ENCODE measurements at places on chromosomes 1 and 21.

DNA sequence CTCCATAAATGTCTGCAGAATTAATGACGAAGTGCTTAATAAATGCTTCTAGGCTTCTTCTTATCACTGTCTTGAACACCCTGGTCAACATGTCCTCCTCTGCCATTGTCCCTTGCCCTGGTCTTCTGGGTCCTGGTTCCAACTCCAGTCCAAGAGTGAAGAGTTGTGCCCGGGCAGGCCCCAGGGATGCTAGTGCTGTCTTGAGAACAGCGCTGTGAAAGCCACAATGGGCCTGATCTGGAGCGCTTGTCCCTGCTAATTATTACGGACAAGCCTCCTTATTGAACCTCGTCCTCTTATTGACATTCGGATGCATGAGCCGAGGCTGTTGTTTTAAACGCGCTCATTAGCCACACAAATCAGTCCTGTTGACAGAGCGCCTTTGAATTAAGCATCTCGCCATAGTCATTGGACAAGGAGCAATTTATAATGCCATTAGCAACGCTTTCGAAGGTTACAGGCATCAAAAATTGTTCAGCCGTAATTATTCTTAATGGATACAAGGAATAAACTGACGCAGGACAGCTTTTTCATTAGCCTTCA lies 211.6 kb upstream of the POU3F1 start:
- H3K27ac ChIP-seq = no peak overlapping the region
- H3K4me3 ChIP-seq = no peak overlapping the region
- H3K36me3 ChIP-seq = no peaks in the 10 kb centered on the region

DNA sequence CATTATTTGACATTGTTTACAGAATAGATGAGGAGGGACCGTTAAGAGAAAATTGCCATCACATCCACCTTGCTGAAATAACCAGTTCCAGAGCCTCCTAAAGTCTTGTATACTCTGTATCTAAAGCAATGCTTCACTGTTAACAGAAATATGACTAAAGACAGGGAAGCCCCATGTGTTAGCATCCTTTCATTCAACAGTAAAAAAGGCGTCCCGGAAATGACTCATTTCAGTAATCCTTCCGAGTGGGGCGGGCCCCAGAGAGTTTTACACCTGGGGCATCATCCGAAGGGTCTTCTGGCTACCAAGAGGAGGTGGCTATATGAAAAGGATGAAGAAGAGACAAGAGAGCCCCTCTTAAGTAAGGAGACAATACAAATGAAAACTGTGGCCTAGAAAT lies 227.2 kb downstream of the SLC45A1 start:
- no peak overlapping the region for H3K4me3 ChIP-seq
- no peaks in the 10 kb centered on the region for H3K36me3 ChIP-seq
- no peaks in the 10 kb centered on the region for H3K27me3 ChIP-seq
- peaks cover 22% of the 10 kb centered on the region for H3K4me1 ChIP-seq
- DNase-seq = no peak

DNA sequence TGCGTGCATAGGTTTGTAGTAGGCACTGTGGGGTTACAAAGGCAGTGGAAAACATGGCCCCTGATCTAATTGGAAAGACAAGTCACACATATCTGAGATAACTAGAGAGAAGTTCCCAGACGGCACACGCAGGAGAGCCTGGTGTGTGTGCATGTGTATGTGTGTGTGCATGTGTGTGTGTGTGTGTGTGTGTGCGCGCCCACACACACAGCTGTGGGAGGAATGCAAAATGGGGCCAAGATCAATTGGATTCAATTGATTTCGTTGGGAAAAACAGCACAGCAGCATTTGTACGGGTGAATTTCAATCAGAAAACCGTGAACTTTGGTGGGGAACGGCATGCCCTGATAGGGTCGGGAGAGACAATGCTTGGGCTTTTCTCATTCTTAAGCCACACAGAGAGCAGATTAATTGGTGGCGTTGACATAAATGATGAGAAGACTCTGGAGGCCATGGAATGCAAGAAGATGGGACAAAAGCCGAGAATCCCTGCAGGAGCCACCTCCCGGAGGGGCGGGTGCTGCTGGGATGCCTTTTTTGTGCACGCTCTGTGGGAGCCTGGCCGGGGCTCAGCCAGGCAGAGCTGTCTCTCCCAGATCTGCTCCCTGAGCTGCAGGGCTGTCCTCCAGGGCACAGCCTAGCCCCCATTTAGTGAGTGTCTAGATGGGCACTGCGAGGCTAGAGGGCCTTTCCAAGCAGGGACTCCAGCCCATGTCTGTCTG lies 322.0 kb downstream of the CAMTA1 start:
- DNase-seq = no peak
- no peaks in the 10 kb centered on the region for H3K36me3 ChIP-seq
- H3K27ac ChIP-seq = no peak overlapping the region
- no peak overlapping the region for H3K4me3 ChIP-seq

- no peaks in the 10 kb centered on the region for H3K27me3 ChIP-seq
- no peak overlapping the region for H3K4me3 ChIP-seq
- no peak overlapping the region for H3K27ac ChIP-seq
- H3K36me3 ChIP-seq = no peaks in the 10 kb centered on the region
- no peaks in the 10 kb centered on the region for H3K4me1 ChIP-seq
- peak; percentile 6 for DNase-seq
Measured at GRCh38 chr1:96234299-96234698, 487.3 kb upstream of the PTBP2 start.

GRCh38 chr1:210726621-210727020 lies 397.9 kb downstream of the HHAT start:
- H3K4me1 ChIP-seq = no peaks in the 10 kb centered on the region
- H3K27ac ChIP-seq = no peak overlapping the region
- peak; percentile 64 for DNase-seq
- H3K4me3 ChIP-seq = no peak overlapping the region

DNA sequence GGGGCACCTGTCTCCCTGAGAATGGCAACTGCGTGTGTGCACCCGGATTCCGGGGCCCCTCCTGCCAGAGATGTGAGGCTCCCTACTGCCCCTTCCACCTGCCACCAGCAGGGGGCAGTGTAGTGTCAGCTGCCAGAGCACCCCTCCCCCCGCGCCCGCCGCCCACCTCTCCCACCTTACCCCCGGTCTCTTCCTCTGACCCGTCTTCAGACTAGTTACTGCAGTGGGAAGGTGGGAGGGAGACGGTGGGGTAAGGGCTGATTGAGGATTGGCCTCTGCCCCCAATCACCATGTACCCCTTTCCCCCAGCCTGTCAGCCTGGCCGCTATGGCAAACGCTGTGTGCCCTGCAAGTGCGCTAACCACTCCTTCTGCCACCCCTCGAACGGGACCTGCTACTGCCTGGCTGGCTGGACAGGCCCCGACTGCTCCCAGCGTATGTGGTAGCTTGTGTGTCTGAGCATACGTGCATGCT lies 10.1 kb upstream of the LRRC71 start:
- H3K27me3 ChIP-seq = no peaks in the 10 kb centered on the region
- peaks cover 9% of the 10 kb centered on the region for H3K36me3 ChIP-seq
- H3K27ac ChIP-seq = no peak overlapping the region
- no peak overlapping the region for H3K4me3 ChIP-seq
- peaks cover 15% of the 10 kb centered on the region for H3K4me1 ChIP-seq

DNA sequence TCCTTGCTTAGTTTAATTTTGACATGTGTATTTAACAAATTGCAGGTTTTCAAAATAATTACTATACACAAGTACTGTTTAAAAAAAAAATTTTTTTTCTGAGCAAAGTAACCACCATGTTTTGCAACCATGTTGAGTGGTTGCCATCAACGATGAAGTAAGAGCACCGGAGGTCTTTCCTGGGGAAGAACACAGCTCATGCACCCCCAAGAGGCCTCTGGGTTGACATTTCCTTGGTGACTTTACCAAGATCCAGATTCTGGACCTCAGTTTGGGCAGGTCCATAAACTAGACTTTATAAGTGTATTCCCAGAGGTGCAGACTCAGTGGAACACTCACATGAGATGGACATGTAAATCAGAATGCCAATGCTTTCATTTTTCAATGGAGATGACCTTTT lies 36.8 kb upstream of the RALGPS2 start:
- no peak overlapping the region for H3K4me3 ChIP-seq
- no peak overlapping the region for H3K27ac ChIP-seq
- H3K4me1 ChIP-seq = no peaks in the 10 kb centered on the region
- DNase-seq = no peak
- no peaks in the 10 kb centered on the region for H3K36me3 ChIP-seq

DNA sequence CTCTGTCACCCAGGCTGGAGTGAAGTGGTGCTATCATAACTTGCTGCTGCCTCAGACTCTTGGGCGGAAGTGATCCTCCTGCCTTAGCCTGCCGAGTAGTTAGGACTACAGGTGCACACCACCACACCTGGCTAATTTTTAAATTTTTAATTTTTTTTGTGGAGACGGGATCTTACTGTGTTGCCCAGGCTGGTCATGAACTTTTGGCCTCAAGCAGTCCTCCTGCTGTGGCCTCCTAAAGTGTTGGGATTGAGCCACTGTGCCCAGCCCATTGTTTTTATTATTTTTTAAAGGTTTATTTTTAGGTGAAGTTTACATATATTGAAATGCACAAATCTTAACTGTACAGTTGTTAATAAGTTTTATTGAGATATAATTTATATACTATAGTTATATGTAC lies 3.2 kb downstream of the MTF2 start:
- H3K36me3 ChIP-seq = peaks cover 4% of the 10 kb centered on the region
- no peak overlapping the region for H3K4me3 ChIP-seq
- no peak for DNase-seq
- H3K4me1 ChIP-seq = peaks cover 10% of the 10 kb centered on the region
- H3K27me3 ChIP-seq = no peaks in the 10 kb centered on the region

DNA sequence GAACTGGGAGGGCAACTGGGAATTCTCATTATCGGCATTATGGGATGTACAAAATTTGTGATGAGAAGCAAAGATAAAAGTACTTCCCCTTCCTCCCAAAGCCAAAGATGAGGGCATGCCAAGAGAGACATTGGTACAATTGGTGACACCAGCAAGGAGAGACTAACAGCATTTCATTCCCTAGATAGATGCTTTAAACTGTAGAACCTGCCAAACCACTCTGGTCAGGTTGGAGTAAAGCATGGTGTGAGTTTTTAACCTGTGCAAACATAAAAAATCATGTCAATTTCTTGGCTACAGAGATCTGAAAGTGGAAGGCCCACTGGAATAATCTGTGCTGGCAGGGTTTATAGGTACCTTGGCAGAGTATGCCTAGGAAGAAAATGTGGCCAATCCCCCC lies 19.4 kb downstream of the CTXND2 start:
- no peak overlapping the region for H3K4me3 ChIP-seq
- H3K4me1 ChIP-seq = no peaks in the 10 kb centered on the region
- no peak overlapping the region for H3K27ac ChIP-seq
- no peak for DNase-seq
- H3K36me3 ChIP-seq = no peaks in the 10 kb centered on the region
- H3K27me3 ChIP-seq = no peaks in the 10 kb centered on the region

Measured in thyroid gland (tissue), 4 donors.